Activated CD4-positive, alpha-beta T cell treated with anti-CD3 and anti-CD28 coated beads for 24 hours (primary cell): ENCODE measurements at places on chromosomes 11 and 22.

- no peak for DNase-seq
Measured at GRCh38 chr11:126465573-126466188, 110.2 kb downstream of the ST3GAL4 start.

GRCh38 chr11:47495856-47496217 is 46.9 kb upstream of the RAPSN start:
- DNase-seq, result no peak

DNA sequence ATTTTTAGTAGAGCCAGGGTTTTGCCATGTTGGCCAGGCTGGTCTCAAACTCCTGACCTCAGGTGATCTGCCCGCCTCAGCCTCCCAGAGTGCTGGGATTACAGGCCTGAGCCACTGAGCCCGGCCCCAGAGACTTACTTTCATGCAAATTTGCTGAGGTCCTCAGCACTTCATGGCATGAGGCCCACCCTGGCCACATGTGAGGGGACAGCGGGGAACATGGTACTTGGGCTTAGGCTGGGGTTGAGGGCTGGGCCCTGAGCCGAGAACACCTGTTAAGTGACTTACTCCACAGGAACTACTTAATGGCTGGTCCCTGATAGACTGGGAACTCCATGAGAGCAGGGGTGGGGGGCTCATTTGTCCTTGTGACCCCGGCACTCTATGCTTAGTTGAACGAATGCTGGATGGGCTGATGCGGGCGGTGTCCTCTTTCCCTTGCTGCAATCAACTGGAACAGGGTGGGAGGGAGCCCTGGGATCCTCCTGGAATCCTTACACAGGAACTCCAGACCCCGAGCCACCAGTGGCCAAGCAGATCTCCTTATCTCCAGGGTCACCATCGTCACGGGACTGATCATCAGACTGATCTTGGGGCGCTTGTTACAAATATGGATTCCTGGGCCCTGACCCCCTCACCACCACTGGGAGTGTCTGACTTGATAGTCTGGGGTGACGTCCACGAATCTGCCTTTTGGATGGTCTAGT is 1.0 kb downstream of the VSIG10L2 start:
- DNase-seq, result no peak

DNA sequence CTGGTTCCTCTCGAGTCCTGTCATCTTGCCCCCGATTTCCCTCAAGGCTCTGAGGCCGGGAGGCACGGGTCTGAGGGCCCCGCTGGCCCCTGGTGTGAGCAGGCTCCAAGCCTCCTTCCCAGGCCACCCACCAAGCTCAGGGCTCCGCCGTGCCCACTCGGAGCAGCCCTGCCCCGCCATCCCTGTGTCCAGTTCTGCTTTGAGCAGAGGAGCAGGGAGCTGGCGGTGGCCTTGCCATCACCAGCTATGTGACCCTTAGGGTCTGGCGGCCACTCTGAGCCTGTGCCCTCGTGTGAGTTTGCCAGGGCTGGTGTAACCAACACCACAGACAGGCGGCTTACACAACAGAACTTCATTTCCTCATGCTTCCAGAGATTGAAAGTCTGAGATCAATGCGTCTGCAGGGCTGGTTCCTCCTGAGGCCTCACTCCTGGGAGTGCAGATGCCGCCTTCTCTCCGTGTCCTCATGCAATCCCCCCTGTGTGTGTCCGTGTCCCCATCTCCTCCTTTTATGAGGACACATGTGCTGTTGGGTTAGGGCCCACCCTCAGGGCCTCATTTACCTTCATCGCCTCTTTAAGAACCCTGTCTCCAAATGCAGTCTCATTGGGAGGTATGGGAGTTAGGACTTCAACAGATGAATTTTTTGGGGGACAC is 36.5 kb upstream of the CELSR1 start:
- no peak for DNase-seq

DNA sequence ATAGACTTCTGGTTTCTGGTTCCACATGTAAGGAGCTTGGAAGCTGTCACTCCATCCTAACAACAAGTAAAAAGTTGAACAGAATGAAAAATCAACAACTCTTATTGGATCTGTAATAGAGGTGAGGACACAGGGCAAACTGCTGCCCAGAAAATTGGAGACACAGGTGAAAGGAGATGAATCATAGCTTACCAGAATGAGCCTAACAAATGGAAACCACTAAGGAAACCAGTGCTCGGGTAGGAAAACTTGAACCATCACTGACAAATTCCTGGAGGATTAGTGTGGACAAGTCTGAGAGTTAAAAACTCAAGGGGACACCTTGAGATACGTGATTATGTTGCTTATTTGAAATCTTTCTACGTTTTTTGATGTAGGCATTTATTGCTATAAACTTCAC is 52.1 kb downstream of the GDPD4 start:
- DNase-seq, result no peak

DNA sequence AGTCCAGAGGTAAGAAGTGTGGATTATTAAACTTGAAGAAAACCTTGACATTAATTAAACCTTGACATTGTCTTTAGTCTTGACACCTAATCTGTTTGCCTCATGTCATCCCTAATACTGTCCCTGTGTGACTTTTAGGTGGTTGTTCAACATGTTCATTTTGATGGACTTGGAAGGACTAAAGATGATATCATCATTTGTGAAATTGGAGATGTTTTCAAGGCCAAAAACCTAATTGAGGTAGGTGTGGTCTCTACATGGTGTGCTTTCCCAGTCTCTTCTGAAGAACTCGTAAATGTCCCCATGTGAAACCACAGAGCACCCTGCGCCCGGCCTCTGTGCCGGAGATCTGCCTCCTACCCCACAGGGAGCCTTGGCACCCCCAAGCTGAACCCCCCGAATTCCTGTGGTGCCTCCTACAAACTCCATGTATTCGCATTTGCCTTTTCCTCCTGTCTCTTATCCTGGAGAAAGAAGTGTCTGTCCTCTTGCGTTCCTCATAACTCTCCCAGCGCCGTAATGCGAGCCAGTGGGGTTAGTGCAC is 9.1 kb downstream of the SAMM50 start:
- DNase-seq, result no peak

- no peak for DNase-seq
Measured at GRCh38 chr22:42127606-42128005, 3.0 kb downstream of the CYP2D6 start.

- DNase-seq, result no peak
Measured at GRCh38 chr11:27718346-27718862, 18.1 kb upstream of the BDNF start.
